ENCODE measurements at places on chromosomes 6 and 20. TPM values are rescaled to one million over a fixed set of nuclear protein-coding genes. Genes with fewer than 3 reads are reported as not detected.
A peak's percentile ranks its signal among the peaks of the same experiment; 100 is the strongest.

DNA sequence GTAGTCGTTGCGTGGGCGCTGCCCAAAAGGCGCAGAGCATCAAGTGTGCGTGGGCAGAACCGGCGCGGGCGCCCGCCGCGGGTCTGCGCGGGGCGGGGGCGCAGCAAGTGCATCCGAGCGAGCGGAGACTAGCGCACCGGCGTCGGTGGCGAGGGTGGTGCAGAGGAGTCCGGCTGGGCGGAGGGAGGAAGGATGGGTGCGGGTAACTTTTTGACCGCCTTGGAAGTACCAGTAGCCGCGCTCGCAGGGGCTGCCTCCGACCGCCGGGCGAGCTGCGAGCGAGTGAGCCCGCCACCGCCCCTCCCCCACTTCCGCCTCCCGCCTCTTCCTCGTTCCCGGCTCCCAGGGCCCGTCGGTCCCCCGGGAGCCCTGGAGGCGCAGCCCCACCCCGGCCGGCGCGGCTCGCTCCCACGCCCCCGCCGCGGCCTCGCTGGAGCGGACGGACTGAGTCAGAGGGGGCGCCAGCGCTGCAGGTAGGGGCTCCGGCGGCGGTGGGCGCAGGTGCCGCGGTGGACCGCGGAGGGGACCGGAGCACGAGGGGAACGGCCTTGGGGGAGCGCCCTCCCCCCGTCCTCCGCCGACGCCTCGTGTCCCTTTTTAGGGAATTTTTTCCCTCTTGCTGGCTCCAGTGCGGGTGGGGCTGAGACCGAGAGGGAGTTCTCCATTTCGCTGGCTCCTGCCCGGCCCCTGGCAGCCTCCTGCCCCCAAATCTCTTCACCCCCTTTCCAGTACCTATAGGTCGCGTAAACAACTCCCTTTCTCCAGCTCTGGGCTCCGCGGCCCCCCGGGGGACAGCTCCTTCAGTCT, 1.6 kb upstream of the DBNDD2 start:
- peak; percentile 60 for DNase-seq

DNA sequence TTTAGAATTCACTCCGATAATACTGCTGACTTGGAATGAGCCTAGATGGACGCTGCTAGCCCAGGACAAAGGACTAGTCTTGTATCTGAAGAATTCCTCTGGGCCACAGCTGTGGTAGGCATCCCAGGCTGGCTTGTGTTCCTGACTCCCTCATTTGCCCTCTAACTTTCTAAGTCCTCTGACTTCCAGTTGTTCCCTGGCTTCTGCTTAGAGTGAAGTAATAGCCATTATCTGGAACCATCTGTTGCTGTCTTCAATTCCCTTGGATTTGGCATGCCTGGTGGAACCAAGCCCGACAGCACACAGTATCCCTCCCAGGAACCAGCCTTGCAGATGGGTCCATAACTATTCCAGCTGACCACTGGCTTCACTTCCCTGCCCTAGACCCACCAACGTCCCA, 376.0 kb downstream of the SYNE1 start:
- DNase-seq, result no peak

DNA sequence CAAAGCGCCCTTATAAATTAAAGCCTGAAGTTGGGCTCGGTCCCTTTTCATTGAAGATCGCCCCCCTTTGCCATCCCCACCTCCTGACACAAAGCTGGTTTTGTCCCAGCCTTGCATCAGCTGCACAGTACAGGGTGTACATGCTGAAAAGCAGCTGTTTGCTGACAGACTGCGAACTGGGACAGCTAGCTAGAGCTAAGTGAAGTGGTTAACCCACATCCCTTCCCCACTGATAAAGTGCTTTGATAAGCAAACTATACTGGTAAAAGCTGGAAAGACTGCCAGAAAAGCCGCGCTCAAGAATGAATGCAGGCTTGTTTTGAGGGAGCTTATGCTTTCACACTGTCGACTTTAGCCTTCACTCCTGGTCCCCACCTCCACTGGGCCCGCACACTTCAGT, 207.3 kb downstream of the GMDS start:
- DNase-seq, result peak; percentile 26

DNA sequence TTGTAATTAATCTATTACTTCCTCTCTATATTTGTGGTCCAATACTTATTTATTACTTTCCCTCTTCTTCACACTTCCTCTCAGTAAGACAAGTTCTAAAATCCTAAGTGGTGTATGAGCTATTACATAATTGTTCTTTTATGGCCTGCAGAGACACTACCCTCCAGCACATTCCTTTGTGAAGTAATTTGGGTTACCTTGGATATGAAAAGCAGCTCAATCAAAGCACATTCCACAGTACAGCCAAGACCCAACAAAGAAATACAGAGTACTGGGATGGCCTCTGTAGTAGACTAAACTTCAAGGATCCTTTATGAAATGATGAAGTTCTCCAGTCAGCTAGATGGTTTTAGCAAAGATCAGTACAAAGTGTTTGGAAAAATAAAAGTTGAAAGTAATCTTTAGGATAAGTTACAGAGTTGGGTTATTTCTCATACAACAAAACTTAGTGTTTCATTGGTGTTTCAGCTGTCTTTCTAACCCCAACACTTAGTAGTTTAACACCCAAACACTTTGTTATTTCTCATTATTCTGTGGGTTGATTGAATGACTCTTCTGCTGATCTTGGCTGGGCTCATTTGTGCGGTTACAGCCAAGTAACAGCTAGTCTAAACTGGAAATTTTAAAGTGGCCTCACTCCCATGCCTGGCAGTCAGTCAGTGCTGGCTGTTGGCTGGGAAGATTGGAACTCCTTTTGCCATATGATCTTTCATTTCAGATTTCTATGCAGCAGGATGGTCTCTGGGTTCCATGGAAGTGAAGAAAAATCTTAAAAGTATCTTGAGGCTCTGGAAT, 161.5 kb upstream of the POU3F2 start:
- no peak for DNase-seq

TMEM74B gene
- total RNA-seq, result 1.3 TPM

Measured in activated CD4-positive, alpha-beta memory T cell treated with anti-CD3 and anti-CD28 coated beads for 36 hours (primary cell).